ENCODE measurements at places on chromosomes 11 and 22. TPM values are rescaled to one million over a fixed set of nuclear protein-coding genes. Genes with fewer than 3 reads are reported as not detected.

The CLCF1 gene
- 6.1 TPM for total RNA-seq

The IGSF9B gene
- 120 TPM for total RNA-seq

The C22orf31 gene
- not detected for total RNA-seq

The KRTAP5-8 gene
- total RNA-seq = not detected

The PRODH gene
- 1.8 TPM for total RNA-seq

The ZNF214 gene
- total RNA-seq = 2.1 TPM

The PRR33 gene
- total RNA-seq = not detected
